ENCODE measurements at places on chromosomes 2 and 18.

DNA sequence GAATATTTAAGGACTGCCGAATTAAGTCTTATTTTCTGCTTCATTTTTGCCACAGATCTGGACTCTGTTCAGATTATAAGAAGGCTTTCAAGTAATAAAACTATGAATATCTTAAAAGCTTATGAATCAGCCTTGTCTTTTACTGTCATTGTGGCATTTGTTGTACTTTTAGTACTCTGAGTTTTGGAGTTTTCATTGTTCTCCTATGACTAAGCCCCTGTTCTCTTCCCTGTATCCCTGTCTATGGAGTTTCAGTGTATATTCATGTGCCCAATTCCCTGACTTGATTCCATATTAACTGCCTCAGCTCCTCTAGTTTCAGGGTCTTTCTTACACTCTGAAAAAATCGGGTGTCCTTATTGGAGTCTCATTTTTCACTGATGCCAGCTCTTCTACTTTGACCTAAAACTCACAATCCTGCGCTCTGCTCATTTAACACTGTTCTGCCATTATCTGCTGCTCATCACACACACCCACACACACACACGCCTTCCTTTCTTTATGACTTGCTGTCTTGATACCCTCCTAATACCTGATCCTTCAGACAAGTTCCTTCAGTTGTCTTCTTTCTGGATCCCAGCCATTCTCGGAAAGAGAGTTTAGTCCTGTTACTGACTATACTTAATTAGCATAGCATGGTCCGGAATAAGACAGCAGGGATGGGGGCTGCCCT lies 511.8 kb downstream of the CPS1 start:
- DNase-seq = no peak

- DNase-seq = no peak
These were observed 48.7 kb downstream of the LYPD1 start for GRCh38 chr2:132621131-132621875.

DNA sequence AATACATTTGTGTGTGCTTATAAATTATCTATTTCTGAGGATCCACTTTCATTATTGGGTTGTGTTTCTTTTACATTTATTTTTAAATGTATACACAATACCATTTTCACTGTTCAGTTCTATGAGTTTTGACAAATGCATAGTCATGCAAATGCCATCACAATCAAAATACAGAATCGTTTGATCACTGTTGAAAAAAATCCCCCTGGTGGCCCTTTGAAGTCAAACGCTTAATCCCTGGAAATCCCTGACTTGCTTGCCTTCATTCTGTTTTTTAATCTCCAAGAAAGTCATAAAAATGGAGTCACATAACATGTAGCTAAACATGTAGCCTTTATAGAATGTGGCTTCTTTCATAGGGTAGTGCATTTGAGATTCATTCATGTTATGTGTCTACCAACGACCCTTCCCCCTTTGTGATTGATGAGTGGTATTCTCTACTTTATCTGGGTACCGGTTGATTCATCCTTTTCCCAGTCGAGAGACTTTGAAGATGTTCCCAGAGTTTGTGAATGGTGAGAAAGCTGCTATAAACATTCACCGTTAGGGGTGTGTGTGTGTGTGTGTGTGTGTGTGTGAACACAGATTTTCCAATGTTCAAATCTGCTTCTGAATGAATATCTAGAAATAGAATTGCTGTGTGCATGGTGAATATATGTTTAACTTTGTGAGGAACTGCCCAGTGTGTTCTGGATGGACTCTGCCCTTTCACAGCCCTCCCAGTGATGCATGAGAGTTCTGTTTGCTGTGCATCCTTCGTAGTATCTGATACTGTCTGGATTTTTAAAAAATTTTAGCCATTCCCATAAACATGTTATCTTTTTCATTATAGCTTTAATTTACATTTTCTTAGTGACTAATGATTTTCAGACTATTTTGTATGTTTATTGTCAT lies 173.6 kb downstream of the GALR1 start:
- DNase-seq = no peak

- DNase-seq = no peak
These were observed 15.9 kb downstream of the GATA6 start for GRCh38 chr18:22185273-22185672.

GRCh38 chr2:97708608-97709007 lies 4.8 kb upstream of the ZAP70 start:
- DNase-seq = no peak

DNA sequence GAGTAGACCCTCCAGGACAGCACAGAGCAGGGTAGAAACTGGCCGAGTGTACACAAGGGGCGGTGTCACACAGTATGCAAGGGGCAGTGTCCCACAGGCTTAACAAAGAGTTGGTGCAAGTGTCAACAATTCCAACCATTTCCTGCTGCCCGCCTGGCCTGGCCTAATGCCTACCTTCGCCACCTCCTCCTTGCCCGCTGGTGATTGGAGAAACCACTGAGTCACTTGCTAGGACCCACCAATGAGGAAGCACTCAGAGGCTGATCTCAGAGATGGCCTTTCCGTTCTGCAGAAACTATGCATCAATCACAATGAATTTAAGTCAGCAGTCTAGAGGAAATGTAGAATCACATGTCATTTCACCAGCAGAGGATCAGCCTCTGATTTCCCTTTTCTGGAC lies 263.3 kb upstream of the PKDCC start:
- DNase-seq = no peak

GRCh38 chr2:235659767-235660322 lies 166.0 kb downstream of the AGAP1 start:
- no peak for DNase-seq

GRCh38 chr2:33496150-33496549 lies 19.7 kb downstream of the RASGRP3 start:
- DNase-seq = no peak

DNA sequence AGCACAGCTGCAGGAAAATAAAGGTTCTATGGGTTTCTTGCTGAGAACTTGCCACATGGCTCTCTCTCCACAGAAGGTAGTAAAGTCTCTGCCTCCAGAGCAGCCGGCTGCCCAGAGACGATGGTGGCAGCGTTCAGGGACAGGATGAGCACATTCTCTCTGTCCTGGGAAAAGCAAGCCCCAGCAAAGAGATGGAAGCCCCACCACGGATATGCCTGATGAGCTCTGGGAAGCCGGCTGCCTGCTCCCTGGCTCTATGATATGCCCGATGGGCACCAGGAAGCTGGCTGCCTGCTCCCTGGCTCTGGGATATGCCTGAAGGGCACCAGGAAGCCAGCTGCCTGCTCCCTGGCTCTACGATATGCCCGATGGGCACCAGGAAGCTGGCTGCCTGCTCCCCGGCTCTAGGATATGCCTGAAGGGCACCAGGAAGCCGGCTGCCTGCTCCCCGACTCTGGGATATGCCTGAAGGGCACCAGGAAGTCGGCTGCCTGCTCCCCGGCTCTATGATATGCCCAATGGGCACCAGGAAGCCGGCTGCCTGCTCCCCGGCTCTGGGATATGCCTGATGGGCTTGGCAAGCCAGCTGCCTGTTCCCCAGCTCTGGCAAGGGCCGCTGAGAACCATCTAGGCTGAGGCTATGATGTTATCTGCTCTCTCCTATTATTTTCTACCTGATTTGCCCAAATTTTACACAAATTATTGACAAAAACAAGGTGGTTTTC lies 21.5 kb upstream of the SNTG2 start:
- DNase-seq = no peak

DNA sequence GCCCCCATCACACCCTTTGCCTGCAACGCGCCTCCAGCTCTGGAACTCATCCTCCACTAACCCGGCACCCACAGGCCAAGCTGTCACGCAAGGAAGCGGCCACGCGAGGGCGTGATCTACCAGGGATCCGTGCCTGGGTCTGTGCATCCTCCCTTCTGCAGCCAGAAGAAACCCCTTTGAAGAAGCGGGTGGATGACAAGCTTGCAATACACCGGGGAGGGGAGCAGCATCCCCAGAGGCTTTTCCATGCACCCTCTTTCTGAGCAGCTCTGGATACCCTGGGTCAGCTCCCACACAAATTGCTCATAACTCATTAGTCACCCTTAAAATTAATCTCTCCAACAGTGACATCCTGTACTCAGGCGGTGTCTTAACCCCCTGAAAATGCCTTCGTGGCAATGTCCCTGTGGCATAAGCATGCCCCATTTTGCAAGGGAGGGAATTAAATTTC lies 47.6 kb downstream of the PDCL3 start:
- no peak for DNase-seq

- DNase-seq = no peak
These were observed 376.1 kb downstream of the IRS1 start for GRCh38 chr2:226423498-226423960.

DNA sequence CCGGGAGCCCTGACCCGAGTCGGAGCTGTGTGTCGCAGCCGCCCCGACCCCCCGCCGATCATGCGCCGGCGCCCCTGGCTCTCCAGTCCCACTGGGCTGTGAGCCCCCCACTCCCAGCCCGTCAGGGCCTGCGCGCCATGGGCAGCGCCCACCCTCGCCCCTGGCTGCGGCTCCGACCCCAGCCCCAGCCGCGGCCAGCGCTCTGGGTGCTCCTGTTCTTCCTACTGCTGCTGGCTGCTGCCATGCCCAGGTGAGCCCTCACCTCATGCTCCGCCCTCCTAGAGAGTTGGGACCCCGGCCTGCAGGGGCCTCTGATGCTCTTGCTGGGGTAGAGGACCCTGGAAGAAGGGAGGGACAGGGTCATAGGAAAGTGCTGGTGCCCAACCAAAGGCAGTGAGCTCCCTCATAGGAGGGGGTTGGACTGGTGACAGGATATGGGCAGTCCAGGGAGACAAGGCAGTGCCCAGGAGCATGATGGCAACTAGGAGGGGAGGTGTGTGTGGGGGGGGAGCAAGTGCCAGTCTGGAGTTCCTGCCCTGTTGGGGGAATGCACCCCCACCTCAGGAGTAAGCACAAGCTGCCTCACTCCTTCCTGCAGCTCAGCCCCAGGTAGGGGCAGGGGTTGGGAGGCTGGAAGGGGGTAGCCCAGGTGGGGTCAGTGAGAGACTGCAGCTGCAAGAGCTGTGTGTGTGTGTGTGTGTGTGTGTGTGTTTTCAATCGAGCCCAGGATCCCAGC lies 375 bp downstream of the WNT10A start:
- DNase-seq = no peak

GRCh38 chr18:2114765-2115164 lies 456.5 kb downstream of the METTL4 start:
- DNase-seq = no peak

- no peak for DNase-seq
These were observed 84.8 kb downstream of the SEPTIN10 start for GRCh38 chr2:109528811-109529501.

DNA sequence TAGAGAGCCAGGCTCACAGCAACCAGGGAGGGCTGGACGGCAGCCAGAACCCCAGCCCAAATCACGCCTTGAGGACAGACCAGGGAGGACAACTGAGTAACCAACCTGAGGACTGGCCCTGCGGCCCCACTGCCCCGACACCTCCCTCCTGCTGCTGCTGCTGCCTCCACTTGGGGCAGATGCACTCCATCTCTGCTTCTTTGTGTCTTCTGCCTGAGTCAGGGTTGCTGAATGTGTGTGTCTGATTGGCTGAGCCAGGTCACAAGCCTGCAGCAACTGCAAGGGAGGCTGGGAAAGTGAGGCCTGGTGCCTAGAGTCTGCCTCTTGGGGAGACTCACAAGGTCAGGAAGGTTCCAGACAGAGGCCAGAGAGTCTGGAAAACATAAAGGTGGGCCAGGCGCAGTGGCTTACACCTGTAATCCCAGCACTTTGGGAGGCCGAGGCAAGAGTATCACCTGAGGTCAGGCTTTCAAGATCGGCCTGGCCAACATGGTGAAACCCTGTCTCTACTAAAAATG lies 83.4 kb downstream of the ZFP36L2 start:
- DNase-seq = no peak

DNA sequence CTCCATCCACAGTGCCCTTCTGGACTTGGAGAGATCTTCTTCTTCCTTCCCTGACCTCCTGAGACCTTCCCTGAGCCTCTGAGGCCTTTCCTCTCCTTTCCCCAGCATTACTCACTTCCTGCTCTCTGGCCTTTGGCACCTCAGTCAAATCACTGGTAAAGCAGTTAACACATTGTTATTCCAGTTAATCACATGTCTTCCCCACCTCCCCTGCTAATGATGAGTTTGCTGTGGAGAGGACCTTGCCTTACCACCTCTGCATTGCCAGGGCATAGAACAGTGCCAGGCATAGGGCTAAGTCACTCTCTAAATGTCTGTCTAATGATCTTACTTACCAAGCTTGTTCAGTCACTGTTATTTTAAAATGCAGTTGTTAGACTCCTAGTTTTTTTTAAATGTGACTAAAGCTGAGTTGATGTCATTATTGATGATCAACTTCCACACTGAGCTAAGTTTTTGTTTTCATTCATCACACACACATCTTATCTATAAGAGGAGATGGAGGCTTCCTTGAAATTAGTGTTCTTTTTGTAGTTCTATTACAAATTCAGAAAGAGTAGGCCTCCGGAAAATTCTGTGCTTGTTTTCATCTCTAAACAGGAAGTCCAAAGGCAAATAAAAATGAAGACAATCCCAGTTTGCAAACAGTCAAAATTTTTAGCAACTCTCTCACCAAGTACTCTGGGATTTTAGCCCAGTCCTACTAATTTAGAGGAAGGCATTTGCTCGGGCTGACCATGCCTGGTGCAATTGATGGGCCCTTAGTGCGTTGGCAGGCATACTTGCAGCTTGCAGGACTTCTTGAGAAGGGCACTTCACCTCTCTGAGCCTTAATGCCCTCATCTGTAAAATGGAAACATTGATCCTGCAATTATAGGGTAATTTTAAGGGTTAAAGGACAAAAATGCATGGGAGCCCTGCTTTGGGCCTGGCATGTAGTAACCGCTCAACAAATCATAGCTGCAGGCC lies 113.7 kb upstream of the SPRED2 start:
- DNase-seq = no peak

DNA sequence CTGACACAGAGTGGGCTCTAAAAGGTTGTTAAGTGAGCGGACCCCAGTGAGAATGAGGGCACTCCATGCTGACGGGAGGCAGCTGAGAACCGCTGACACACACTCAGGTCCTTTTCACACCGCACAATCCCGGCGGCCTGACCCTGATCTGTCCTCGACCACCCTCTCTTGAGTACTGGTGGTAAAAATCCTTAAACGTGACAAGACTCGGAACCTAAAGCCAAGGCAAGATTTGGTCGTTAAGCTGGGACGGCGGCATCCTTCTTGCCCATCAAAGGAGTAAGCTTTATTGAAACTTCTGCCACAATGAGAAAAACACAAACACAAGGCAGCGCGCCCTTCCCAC lies 569 bp downstream of the TMX3 start:
- DNase-seq = no peak
